ENCODE measurements at places on chromosomes 4 and X.

DNA sequence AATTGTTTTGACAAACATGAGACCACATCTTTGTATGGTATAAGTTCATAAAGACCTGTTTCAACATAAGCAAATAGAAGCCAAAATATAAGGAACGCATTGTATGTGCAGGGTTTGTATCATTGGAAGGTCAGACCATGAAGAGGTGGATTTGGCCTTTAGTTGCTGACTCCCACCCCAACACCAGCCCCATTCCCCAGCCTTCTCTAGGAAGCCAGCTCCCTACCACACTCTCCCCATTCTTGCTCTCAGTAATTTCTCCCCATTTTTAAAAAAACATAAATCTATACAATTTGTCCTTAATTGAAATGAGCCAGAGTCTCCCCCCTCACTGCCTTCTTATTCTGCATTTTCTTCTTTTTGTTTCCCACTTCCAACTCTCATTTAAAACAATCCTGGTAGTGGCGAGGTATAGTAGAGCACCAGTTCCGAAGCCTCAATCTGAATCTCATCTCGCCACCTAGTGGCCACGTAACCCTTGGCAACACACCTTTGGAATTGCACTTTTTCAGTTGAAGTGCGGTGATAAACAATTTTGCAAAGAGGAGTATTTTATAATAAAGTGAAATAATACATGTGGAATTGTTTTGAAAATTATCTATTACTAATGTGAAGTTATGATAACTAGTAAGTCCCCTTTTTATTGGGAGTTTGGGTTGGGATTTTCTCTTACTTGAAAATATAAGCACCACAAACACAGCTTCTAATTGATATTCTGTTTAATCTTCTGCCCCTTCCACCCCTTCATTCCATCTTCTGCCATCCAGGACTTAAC lies 126.6 kb downstream of the ASB9 start:
- peak; percentile 64 for DNase-seq

DNA sequence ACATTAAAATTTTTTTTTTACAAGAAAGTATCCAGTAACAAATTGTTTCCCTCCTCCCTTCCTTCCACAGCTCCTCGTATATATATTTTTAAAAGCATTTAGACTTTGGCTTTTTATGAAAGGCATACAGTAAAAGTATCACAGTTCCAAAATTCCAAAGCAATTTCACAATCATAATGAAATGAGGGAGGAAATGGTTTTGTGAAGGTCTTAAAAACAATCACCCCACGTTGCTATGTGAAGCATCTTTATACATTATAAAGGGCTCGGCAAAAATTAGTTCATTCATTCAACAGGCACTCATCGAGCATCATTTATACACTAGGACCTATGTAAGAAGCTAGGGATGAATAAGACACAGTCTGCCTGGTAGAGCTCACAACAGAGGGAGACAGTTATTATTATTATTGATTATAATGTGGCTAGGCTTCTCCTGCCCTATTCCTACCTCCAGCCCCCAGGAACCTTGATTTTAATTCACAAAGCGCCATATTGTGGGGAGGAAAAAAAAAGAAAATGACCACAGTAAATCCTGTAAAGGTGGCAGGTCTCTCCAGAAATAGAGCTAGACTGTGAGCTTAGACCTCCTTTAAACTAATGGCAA lies 239.9 kb downstream of the MAML3 start:
- no peak for DNase-seq

DNA sequence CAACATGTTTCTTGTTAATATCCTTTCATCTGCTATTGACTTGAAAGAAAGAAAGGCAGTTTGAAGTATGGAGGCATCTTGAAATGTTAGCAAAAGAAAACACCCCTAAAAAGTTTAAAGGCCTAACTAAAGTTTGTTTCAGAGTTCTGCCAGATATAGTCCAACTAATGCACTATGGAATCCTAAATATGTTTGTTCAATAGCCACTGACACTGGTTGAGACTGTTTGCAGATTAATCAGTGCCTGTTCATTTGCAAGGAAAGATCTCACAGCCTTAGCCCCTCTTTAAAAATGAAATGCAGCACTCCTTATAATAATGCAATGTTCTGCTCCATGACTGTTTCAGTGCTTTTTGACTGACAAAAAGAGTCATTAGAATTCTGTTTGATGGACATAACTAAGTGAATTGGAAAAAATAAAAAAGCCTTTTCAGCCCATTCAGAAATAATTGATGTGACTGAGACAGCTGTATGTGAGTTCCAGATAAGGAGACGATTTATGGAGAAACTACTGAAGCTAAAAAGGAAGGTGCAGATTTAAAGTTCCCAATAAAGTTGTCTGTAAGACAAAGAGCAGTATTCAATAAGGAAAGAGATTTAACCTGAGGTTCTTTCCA lies 192.0 kb downstream of the PCDH7 start:
- DNase-seq, result no peak

- DNase-seq, result no peak
Measured at GRCh38 chrX:112266136-112266535, 183.6 kb upstream of the TRPC5 start.

GRCh38 chrX:68677998-68678397 lies 30.5 kb downstream of the STARD8 start:
- no peak for DNase-seq

- DNase-seq, result no peak
Measured at GRCh38 chr4:185513489-185514181, 21.7 kb downstream of the PDLIM3 start.

DNA sequence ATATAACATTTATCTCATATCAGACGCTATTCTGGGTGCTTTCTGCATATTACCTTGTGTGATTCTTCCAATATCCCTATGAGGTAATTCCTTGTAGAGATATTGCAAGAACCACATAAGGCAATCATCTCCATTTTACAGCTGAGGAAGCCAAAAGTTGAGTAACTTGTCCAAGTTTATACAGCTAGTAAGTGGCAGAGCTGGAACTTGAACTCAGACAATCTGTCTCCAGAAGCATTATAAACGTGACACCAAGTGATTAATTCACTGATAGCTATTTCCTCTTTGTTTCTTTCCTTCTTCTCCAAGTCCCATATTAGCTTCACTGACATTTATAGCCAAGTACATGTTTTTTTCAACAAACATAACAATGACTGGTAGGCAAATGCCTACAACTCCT lies 7.3 kb downstream of the EMCN start:
- no peak for DNase-seq

DNA sequence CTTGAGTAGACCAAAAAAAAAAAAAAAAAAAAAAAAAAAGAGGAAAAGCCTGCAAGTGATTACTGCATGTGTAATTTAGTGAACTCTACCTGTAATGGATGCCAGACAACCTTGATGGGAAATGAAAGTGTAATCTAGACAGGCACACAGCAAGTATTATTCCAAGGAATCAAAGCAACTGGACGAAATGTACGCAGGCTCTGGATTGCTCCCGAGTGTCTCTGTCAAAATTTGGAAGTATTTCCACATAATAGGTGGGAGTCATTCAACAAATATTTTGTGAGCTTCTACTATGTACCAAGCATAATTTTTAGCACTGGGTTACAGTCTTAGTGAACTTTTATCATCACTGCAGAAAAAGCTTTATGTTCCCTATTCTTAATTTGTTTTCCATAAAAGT lies 64.2 kb downstream of the LIMCH1 start:
- DNase-seq, result no peak

DNA sequence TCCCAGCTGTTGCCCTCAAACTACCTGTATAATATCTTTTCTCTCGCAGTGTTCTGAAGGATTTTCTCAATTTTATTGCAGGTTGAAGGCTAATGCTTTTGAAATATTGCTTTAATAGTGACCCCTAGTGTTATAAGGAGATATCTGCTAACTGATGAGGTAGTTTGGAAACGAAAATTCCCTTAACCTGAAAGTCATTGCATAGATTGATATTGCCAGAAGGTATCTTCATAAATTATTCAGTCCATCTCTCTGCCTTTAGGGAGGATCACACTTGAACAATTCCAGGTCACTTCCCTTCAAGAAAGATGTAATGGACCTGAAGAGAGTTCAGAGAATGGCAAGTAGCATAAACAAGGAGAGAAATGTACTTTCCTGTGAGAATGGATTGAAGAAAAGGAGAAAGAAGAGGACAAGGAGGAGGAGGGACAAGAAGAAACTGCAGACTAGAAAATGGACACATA lies 44.1 kb downstream of the TIGD4 start:
- peak; percentile 47 for DNase-seq

DNA sequence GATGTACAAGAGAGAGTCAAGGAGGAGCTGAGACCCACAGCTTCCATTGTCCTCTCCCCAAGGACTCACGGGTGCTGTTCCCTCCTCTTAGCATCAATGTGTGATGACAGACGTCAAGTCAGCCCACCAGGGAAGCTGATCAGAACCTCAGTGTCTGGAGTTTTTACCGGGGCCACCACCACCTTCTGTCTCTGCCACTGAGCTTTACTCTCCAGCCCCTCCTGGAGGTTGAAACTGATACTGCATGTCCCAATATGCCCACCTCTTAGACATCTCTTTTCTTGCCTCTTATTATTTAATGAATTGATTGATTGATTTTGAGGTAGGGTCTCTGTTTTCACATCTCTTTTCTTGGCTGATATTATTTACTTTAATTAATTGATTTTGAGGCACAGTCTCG lies 10.3 kb upstream of the AKAP17A start:
- DNase-seq, result peak; percentile 66

- no peak for DNase-seq
Measured at GRCh38 chr4:155509555-155509954, 132.8 kb upstream of the MAP9 start.

- no peak for DNase-seq
Measured at GRCh38 chr4:95470622-95471021, 78.2 kb downstream of the UNC5C start.

DNA sequence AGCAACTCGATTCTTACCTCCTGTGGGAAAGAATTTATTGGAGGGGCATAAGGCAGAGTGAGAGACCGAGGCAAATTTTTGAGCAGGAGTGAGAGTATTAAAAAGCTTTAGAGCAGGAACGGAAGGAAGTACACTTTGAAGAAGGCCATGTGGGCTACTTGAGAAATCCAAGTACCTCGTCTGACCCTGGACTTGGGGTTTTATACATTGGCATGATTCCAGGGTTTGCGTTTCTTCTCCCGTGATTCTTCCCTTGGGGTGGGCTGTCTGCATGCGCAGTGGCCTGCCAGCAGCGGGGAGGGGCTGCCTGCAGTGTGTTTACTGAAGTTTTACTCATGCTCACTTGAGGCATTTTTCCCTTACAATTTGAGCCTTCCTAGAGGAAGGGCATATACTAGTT lies 3.4 kb downstream of the GALNT7 start:
- no peak for DNase-seq

DNA sequence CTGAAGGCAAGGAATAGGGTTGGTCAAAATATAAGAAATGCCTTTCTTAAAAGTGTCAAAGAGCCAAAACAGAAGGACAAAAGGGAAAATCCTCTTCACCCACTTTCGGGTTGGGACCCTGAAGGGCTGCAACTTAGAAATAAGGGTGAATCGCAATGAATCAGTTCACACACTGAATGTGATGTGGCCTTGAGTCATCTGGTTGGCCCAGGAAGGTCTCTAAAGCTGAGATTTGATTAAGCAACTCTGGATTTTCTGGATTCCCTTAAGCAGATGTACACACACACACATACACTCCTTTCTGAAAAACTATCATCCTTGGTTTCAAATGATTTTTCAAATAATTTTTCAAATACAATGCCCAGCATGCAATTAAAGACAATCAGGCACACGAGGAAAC lies 13.1 kb downstream of the TAB3 start:
- no peak for DNase-seq

GRCh38 chr4:80140194-80140593 lies 57.1 kb upstream of the PRDM8 start:
- DNase-seq, result no peak

DNA sequence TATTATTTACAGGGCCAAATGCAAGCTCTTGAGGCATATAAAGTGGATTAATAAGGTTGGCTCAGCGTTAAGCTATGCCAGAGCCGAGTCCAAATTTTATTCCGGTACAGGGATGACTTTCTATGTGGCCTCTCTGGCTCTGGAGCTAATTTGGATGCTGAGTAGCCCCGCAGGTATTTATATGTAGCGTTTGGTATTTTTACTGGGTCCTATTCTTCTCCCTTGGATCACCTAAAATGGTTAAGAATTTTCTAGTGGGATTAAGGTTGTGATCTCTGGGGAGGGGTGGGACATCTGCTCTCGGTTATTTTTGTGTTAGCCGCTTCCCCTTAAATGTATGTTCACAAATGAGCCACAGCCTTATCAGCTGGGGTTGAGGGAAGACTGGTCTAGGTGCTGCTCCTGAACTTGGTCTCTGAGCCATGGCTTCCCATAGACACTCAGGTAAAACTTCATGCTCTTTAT lies 49.4 kb downstream of the FHL1 start:
- no peak for DNase-seq

DNA sequence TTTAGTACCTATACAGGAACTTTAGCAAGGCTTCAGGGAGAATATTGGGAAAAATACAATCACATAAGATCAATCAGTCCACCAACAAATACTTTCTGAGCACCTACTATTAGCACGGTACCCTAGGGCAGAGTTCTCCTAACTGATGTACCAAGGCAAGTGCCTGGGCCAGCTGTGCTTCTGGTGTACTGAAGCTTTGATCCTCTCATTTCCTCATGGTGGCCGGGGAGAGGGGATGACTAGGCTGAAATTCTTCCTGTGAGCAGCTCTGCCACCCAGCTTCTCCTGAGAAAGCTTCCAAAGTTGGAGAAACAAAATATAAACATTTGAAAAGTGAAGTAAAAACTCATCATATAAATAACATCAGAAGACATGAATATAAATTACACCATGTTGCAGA lies 49.3 kb upstream of the ATOH1 start:
- DNase-seq, result no peak

DNA sequence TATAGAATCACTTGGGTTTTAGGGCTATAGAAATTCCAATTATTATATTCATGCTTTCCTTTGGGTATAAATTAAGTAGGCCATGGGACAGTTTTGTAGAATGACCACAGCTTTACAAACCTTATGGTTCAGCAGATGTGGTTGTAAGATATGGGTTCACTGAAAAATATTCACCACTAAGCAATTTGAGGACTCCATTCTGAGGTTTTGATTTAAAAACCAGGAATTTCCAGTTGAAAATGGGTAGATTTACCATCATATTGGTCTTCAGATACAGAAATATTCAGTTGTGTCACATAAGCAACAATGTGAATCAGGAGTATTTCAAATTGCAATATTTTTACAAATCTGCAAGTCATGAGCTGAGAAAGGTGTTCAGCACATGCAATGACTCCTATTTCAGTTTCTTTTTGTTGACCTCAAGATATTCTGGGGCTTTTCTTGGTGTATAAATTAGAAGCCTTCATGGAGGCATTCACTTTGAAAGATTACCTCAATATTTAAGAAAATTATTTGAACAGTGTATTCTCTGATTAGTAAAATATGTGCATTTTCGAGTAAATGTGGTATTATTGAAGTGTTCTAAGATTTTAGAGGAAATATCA lies 218.4 kb upstream of the HCCS start:
- DNase-seq, result no peak

GRCh38 chrX:70171624-70172023 lies 5.7 kb upstream of the DGAT2L6 start:
- peak; percentile 78 for DNase-seq

DNA sequence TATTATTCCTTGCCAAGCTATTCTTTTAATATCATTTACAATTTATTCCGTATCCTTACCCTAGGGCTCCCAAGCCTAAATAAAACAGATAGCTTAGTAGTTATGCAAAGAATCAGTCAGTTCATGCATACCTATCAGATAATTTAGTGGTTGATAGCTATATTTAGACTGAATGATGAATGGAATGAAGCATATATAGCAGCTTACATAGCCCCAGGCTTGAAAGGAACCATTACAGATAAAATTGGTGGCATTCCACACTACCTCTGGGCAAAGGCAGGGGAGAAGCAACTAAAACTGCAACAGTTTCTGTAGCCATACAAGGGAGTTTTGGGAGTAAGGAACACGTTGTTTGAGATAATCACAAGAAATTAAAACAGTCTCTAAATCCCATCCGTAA lies 2.7 kb downstream of the ACE2 start:
- peak; percentile 45 for DNase-seq
